ENCODE measurements at places on chromosomes 2 and 18.

- DNase-seq = no peak
These were observed 20.8 kb upstream of the VIT start for GRCh38 chr2:36675579-36676282.

- no peak for DNase-seq
These were observed 81.0 kb upstream of the KIDINS220 start for GRCh38 chr2:8918412-8918811.

GRCh38 chr2:63814114-63814513, 27.6 kb upstream of the UGP2 start:
- no peak for DNase-seq

DNA sequence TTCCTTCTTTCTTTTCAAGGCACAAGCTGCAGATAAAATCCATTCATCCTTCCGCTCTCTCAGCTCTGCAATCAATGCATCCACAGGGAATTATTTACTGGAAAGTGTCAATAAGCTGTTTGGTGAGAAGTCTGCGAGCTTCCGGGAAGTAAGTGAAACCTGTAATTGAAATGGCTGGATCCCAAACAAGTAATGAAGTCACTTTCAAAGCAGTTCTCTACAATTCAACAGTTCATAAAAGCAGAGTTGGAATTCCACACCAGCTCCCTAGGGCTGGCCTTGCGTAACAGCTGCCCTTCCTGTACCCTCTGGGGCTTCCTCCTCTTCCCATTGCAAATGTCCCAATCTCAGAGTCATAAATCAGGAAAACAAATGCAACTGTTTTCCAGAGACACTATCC, 9.6 kb downstream of the SERPINB2 start:
- DNase-seq = no peak

GRCh38 chr2:64780041-64780440, 126.3 kb upstream of the SERTAD2 start:
- DNase-seq = no peak

DNA sequence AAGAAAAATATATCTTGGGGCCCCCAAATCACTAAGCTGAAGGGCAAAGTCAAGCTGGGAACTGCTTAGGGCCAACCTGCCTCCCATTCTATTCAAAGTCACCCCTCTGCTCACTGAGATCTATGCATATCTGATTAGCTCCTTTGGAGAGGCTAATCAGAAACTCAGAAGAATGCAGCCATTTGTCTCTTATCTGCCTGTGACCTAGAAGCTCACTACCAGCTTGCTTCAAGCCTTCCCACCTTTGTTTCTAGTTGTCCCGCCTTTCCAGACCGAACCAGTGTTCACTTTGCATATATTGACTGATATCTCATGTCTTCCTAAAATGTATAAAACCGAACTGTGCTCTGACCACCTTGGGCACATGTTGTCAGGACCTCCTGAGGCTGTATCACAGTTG, 479.4 kb downstream of the METTL4 start:
- no peak for DNase-seq

GRCh38 chr2:7497178-7497577, 580.0 kb downstream of the RNF144A start:
- DNase-seq = no peak

DNA sequence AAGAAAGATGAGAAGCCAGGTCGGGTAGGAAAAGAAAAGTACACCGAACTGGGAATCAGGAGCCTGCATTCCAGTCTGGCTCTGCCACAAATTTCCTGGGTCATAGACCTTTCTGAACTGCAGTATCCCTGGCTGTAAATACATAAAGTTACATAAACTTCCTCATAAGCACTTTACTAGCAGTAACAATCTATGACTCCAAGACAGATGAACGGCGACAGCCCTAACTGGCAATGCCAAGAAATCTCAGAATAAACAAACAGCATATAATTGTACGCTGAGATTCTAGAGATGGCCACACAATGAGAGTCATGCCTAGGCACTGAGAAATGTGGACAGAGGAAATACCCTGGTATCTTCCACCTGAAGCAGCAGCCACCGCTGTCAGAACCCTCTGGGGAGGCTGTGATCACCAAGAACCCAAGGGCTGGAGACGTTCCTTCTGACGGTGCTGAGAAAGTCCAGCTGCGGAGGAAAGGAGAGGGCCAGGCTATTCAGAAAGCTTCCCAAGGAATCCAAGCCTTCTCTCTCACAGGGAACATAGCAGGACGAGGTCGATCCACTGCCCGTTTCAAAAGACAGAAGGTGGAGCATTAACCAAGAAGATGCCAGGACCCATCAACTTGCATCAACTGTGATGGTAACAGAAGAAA, 89.3 kb upstream of the SLC66A3 start:
- no peak for DNase-seq

GRCh38 chr2:65491381-65491905, 59.0 kb upstream of the SPRED2 start:
- no peak for DNase-seq
